Neural progenitor cell (in vitro differentiated cells): ENCODE measurements at places on chromosomes 6 and 20. TPM values are rescaled to one million over a fixed set of nuclear protein-coding genes. Genes with fewer than 3 reads are reported as not detected.

TMEM244 gene
- not detected in 2 replicates for total RNA-seq

DEF6 gene
- 0.17 and 0.19 TPM in 2 replicates for total RNA-seq

GRCh38 chr20:43579861-43580793 is 10.6 kb upstream of the IFT52 start:
- DNase-seq = no peak

GRCh38 chr6:105108631-105109262 is 71.1 kb downstream of the POPDC3 start:
- DNase-seq = no peak

- DNase-seq = no peak
Observed at GRCh38 chr6:109701221-109701620, 10.1 kb downstream of the FIG4 start.
